Activated T-cell treated with anti-CD3 and anti-CD28 coated beads, Interleukin-2, amount 50 U/mL, for 48 hours (primary cell): ENCODE measurements at places on chromosomes 7 and 10.

GRCh38 chr10:101450277-101451080, 96.5 kb downstream of the BTRC start:
- no peak for DNase-seq

DNA sequence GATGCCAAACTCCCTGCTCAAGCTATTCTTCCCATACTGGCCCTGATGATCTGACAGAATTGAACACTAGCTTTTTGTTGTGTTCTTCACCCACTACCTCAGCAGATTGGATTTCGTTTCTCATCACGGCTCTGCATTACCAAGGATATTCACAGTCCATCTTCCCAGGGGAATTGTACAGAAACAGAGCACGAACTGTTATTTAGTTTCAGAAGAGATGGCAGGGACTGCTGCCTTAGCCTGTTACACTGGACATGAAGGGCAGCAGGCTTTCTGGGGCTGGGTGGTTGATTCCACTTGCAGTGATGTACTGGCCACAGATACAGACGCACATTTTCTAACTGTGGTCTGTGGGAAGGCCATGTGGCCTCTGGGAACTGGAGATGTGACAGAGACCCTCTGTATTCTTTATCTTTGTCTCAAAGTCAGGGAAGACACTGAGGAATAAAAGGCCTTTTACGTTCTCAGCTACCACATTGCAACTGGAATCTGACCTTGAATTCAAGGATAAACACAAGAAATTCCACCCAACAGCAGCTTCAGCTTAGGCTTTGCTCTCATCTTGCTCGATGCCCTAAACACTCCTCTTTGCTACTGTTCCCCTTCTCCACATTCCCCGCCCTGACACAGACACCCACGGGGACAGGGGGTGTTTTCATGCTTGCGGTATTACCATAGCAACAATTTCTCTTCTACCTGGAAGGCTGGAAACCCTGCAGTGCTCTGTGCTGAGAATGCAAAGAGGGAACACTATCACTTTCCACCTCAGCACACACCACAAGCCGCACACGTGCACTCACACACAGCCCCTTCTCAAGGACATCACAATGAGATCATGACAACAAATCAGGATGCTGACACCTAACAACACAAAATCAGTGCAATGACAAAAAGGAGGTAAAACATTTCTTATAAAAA, 81.7 kb downstream of the RNF216 start:
- peak; percentile 79 for DNase-seq

- peak; percentile 55 for DNase-seq
These were observed 3.2 kb downstream of the PARP12 start for GRCh38 chr7:140059273-140060242.

- DNase-seq, result no peak
These were observed 880.0 kb upstream of the LRRTM3 start for GRCh38 chr10:66045859-66046258.

DNA sequence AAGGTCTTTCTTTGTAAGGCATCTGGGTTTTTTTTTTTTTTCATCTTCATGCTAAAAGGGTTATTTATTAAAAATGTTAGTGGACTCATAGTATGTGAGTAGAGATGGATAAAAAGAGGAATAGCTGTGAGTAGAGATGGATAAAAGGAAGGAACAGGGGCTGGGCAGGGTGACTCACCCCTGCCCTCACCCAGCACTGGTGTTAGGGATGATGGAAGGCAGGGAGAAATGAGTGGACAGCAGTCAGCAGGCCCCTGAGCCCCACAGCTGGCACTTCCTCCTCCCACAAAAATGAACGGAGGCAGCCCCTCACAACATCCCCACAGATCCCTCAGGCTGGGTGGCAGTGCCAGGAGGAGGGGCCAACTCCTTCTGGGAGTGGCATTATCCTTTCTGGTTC, 39.3 kb downstream of the ANTXRL start:
- DNase-seq, result no peak

DNA sequence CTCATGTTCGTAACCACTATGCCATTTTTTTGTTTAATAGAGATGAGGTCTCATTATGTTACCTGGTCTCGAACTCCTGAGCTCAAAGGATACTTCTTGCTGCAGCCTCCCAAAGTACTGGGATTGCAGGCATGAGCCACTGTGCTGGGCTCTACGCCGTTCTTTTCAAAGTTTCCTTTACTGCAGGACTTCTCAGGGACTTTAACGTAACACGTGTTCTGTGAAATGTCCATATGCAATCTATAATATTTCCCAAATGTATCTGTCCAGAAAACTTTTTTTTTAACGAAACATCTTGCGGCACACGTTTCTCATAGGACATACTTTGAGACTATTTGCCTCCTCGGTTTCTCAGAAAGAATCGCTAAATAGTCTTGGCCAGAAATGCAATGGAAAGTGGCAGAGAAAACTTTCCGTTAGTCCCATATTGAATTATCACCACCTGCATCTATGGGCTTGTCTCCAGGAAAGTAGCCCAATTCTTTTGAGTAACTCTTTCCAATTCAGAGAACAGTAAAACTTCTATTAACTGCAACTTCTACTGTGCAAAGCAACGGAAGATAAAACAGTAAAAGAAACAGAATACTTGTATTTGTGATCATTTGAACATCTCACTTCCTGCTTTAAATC, 96.3 kb downstream of the ELMO1 start:
- DNase-seq, result no peak

DNA sequence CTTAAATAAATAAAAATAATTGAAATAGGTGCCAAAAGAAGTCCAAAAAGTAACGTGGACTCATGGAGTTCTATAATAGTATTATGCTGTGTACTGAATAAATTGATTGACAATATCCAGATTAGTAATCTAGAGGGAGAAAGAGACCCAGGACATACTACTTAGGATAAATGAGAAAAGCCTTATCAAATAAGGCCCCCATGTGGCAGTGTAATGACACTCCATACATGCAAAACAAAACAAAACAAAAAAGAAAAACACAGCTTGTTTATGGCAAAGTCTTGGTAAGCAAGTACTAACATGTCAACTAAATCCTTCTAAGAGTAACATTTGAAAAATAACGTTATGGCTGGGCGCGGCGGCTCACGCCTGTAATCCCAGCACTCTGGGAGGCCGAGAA, 3.6 kb upstream of the RUNDC3B start:
- no peak for DNase-seq

- DNase-seq, result no peak
These were observed 3.6 kb downstream of the FAM53B start for GRCh38 chr10:124740369-124741280.

DNA sequence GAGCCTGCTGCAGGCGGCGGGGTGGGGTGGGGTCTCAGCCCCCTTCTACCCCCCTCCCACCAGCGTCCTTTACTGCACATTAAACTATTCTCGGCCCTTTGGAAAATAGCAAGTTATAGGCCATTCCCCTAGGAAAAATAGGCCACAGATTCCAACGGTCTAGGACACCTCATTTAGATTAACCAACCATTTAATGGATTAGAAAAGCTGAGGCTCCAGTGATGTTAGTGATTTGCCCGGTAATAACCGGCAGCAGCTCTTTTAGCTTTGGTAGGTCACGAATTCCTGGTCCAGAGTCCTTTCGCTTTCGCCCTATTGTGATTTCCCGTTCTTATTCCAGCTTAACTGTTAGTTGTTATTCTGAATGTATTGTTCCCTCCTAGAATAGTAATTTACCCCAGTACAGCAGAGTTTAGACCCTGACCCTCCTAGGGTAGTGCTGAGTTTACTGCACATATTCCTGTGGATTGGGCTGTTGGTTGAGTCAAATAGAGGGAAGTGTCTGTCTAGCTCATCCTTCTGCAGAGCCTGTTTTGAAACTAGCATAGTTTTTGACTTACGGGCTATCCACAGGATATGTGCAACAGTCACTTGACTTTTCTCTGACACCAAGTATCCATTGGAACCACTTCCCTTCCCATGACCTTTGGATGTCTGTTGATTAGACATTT, 754 bp downstream of the GSTO1 start:
- DNase-seq, result no peak

- no peak for DNase-seq
These were observed 15.5 kb upstream of the LARP4B start for GRCh38 chr10:947051-947450.

DNA sequence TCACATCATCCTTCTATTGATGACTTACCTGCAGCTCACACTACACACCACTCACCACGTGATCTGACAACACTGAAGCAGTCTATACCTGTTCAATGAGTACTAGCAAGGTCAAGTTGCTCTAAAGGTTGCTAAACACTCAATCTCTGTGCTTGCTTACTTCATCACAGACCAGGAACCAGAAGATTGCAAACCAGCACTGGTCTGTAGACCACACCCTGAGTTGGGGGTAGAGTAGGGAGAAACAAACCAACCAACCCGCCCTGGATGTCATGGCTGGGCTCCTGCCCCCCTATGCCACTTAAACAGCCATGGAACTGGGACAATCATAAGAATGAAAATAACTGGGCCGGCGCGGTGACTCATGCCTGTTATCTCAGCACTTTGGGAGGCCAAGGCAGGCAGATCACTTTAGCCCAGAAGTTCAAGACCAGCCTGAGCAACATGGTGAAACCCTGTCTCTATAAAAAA, 19.6 kb downstream of the DLG5 start:
- DNase-seq, result no peak

- no peak for DNase-seq
These were observed 26.4 kb upstream of the GPR37 start for GRCh38 chr7:124792002-124792401.

DNA sequence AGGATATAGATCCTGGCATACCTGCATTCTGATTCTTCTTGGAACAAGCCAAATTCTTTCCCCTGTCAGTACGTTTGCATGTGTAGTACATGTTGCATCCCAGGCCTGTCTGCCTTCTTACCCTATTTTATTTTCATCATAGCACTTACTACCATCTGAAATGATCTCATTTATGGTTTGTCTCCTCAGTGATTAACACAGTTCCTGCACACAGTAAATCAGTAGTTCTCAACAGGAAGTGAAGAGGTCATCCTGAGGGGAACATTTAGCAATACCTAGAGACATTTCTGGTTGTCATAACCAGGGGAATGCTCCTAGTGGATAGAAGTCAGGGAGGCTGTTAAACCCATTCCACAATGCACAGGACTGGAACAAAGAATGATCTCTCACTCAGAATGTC, 38.2 kb upstream of the SLC26A4 start:
- no peak for DNase-seq

DNA sequence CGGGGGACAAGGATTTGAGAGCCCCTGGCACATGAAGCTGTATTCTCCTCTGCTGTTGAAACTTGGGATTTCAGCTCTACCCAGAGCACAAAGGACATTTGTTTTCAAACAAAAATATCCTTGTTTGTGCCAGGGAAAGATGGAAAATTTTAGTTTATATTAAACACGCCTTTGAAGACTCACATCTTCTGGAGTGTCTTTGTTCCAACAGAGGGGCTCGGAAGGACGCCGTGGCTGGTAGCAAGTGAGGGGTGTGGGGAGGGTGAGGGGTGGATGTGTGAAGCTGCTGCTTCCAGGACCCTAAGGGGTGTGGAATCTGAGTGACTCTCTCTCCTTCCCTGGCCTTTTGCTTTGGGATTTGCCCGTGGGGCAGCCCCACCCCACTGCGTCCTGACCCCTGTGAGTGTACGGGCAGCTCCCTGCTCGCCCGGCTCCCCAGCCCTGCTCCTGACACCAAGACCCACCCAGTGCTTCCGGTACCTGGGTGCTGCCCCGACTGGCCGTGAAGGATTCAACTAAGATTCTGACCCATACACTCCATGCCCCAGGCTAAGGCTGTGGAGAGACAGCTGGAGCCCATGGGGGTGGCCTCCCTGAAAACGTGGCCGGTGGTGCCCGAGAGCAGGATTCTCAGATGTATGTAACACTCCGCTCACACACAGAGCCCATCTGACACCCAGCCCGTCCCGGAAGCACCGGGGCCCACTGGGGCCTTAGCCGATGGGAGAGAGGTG, 59.6 kb downstream of the ZRANB1 start:
- peak; percentile 10 for DNase-seq

DNA sequence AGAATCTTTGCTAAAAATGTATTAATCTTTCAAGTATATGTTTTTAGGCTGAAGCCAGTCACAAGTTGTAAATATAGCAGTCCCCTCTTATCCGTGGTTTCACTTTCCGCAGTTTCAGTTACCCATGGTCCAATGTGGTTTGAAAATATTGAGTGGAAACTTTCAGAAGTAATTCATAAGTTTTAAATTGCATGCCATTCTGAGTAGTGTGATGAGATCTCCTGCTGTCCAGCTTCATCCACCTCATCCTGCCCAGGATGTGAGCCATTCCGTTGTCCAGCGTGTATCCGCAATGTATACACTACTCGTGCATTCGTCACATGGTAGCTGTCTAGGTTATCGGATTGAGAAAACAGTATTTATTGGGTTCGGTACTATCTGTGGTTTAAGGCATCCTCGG, 12.2 kb downstream of the PDCD4 start:
- DNase-seq, result no peak

- no peak for DNase-seq
These were observed 412 bp upstream of the PPIA start for GRCh38 chr7:44796034-44796503.

- peak; percentile 57 for DNase-seq
These were observed 4.6 kb downstream of the ARPC1B start for GRCh38 chr7:99379043-99379577.

GRCh38 chr7:43784030-43784584, 25.6 kb downstream of the BLVRA start:
- DNase-seq, result no peak

GRCh38 chr10:97388152-97388551, 13.0 kb downstream of the RRP12 start:
- DNase-seq, result no peak

GRCh38 chr10:29735628-29736365, 101.0 kb upstream of the SVIL start:
- peak; percentile 93 for DNase-seq

DNA sequence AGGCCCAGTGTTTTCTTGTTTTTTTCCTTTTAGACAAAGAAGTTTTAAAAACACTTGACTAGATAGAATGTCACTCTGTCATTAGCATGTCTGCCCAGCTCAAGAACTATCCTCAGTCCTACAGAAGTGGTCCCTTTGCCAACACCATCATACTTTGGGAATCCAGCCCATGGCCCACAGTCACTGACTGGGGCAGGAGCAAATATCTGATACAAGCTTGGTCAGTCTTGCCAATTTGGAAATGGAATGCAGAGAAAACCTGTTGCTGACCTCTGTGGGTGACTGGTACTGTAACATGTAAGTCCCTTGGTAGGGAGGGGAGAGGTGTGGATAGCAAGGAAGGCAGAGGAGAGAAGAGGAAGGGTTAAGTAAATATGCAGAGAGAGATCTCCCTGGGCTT, 47.8 kb downstream of the IPMK start:
- no peak for DNase-seq

GRCh38 chr7:107661081-107661864, 645 bp downstream of the SLC26A4 start:
- DNase-seq, result peak; percentile 77
